Central memory CD8-positive, alpha-beta T cell (primary cell): ENCODE measurements at places on chromosomes 7 and 10.

DNA sequence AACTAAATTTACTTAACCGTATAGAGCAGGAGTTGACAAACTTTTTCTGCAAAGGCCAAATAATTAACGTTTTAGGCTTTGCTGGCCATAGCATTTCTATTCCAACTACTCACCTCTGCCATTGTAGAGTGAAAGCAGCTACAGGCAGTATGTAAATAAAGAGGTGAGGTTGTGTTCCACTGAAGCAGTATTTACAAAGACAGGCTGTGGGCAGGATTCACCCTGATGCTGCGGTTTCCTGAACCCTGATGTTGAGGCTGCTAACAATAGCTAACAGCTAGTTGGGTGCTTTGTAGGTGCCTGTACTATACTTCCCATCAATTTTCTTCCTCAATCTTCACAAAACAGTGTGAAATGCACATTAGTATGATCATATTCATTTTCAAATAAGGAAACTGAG, 47.0 kb upstream of the LAMB1 start:
- H3K27me3 ChIP-seq, result peaks cover 15% of the 10 kb centered on the region
- H3K36me3 ChIP-seq, result no peaks in the 10 kb centered on the region
- H3K4me3 ChIP-seq, result no peak overlapping the region
- H3K4me1 ChIP-seq, result no peaks in the 10 kb centered on the region
- H3K27ac ChIP-seq, result no peak overlapping the region

DNA sequence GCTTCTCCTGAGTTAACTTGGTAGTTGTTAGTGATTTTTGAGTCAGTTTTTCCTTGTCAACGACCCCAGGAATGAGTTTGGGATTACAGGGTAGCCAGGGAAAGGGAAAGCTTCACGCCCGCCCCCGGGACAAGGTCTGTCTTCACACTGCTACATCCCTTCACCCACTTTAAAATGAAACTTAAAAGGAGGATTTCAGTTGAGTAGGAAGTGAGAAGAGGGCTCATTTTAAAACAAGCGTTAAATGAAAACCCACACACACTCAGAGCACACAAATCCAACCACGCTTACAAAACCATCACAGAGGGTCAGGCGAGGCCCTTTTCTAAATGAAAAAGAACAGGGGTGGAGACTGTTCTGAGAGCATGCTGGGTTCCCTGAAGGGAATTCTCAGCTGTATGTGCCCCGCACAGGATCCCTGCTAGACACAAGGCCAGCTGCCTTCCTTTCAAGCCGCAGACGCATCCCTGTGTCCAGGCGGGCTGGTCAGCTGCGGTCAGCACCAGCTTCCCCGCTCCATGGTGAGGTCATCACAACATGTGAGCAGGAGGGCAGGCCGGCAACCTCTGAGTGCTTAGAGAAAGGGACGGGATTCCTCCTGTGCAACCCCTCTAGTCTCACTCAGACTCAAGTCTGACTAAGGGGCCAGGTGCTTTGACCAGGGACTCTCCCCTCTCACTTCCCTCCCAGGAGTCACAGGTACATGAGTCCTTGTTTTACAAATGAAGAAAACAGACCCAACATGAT, 111.8 kb downstream of the EGFR start:
- H3K4me1 ChIP-seq, result no peaks in the 10 kb centered on the region
- peaks cover 45% of the 10 kb centered on the region for H3K27me3 ChIP-seq
- no peak for DNase-seq
- H3K27ac ChIP-seq, result no peak overlapping the region

DNA sequence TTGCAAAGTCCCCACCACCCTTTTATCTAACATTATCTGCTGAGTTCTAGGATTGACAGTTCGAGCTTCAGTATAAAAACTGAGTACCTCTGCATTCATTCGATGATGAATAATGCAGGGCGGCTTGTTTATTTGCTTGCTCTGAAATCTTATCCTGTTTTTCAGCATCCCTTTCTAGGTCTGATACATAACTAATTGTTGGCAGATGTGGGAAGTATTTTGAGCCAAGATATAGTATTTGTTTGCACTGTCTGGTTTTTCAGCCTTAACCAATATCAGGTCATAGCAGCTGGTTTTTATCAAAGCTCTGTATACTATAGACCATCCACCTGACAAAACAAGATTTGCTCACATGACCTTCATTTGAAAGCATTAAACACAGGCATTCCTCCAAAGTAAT, 161.4 kb downstream of the TFEC start:
- no peak for DNase-seq
- no peaks in the 10 kb centered on the region for H3K27me3 ChIP-seq
- H3K4me3 ChIP-seq, result no peak overlapping the region
- H3K36me3 ChIP-seq, result no peaks in the 10 kb centered on the region

GRCh38 chr7:24896031-24896501, 83.9 kb downstream of the OSBPL3 start:
- no peak overlapping the region for H3K4me3 ChIP-seq
- H3K4me1 ChIP-seq, result peaks cover 56% of the 10 kb centered on the region
- no peak for DNase-seq
- H3K36me3 ChIP-seq, result peaks cover 10% of the 10 kb centered on the region
- H3K27me3 ChIP-seq, result no peaks in the 10 kb centered on the region

GRCh38 chr7:122709930-122710646, 7.4 kb upstream of the RNF148 start:
- H3K36me3 ChIP-seq, result no peaks in the 10 kb centered on the region
- no peak overlapping the region for H3K27ac ChIP-seq
- no peak overlapping the region for H3K4me3 ChIP-seq
- H3K27me3 ChIP-seq, result no peaks in the 10 kb centered on the region
- H3K4me1 ChIP-seq, result no peaks in the 10 kb centered on the region

DNA sequence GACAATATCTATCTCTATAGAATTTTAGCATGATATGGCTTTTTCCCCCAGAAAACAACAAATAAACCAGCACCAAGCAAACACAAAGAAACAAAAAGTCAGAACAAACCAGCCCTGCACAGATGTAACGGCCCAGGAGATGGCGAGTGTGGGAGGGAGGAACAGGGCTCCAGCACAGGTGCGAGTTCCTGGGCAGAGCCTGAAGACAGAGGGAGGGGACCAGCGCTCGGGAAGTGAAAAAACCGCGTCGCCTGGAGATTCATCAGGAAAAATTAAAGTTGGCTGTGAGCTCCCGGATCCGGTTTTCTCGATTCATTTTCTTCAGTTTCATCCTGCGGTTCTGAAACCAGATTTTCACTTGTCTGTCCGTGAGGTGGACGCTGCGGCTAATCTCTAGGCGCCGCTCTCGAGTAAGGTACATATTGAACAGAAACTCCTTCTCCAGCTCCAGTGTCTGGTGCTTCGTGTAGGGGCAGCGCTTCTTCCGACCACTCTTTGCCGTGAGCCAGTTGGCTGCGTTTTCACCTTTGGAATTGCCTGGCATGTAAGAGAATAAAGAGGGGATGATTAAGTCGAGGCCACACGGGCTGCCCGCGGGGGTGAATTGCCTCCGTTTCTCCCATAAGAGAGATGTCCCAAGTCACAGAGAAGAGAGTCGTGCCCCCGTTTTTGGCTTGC, 2.3 kb downstream of the HOXA10 start:
- peaks cover 28% of the 10 kb centered on the region for H3K36me3 ChIP-seq
- H3K27ac ChIP-seq, result peak overlapping the region; percentile 72
- peaks cover 29% of the 10 kb centered on the region for H3K4me1 ChIP-seq

- H3K27ac ChIP-seq, result no peak overlapping the region
- no peak overlapping the region for H3K4me3 ChIP-seq
- H3K36me3 ChIP-seq, result no peaks in the 10 kb centered on the region
- no peak for DNase-seq
These were observed 318.9 kb downstream of the BMPER start for GRCh38 chr7:34224281-34224680.

- no peak for DNase-seq
- no peaks in the 10 kb centered on the region for H3K4me1 ChIP-seq
- H3K27me3 ChIP-seq, result no peaks in the 10 kb centered on the region
- H3K36me3 ChIP-seq, result peaks cover 2% of the 10 kb centered on the region
These were observed 422.4 kb downstream of the INHBA start for GRCh38 chr7:41280491-41280890.

DNA sequence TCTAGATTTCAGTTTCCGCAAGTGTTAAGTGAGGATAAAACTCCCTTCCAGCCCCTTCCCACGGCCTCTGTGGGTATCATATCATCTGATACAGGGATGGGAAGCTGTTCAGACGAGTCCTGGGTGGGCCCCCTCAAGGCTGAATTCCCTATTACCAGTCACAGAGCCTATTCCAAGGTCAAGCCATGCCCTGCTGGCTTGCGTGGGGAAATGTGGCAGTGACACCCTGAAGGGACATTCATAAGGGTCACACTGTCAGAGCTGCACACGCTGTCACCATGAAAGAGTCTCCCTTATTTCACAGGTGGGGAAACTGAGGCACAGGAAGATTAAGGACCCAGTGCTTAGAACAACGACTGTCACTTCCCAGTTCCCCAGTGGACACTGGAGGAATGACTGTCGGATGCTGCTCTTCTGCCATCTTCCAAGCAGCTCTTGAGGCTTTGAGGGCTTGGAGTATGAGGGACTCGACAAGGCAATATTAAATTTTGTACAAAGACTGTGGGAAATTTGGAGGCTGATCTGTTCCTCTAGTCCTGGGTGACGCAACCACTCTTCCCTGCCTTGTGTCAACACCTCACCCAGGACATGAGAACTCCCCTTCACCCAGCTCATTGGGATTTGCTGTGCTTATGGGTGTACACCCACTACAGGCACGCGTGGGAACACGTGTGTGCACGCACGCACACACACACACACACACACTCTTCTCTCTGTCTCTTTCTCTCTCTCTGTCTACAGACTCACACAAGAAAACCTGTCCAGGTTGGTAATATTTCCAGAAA, 386.0 kb downstream of the RPS24 start:
- H3K4me1 ChIP-seq, result no peaks in the 10 kb centered on the region
- H3K36me3 ChIP-seq, result peaks cover 4% of the 10 kb centered on the region
- H3K27me3 ChIP-seq, result peaks cover 23% of the 10 kb centered on the region
- no peak overlapping the region for H3K27ac ChIP-seq

DNA sequence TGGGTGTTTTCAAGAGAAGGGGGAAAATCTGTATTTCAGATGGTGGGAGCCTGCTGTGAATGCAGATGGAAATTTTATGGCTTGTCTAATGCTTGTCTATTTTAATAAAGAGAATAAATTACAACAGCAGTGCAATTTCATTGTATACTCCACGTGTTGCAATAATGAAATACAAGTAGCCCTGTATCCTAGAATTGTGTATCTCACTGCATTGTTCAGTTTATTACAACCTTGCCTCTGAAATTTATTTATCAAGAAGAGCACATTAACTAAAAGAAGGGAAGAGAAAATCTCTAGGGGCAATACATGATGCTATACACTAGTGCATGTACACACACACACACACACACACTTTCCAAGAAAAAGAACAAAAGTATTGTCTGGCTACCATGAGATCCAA, 21.8 kb downstream of the ANK3 start:
- H3K27me3 ChIP-seq, result no peaks in the 10 kb centered on the region
- peaks cover 14% of the 10 kb centered on the region for H3K4me1 ChIP-seq
- no peak overlapping the region for H3K27ac ChIP-seq
- no peak overlapping the region for H3K4me3 ChIP-seq

DNA sequence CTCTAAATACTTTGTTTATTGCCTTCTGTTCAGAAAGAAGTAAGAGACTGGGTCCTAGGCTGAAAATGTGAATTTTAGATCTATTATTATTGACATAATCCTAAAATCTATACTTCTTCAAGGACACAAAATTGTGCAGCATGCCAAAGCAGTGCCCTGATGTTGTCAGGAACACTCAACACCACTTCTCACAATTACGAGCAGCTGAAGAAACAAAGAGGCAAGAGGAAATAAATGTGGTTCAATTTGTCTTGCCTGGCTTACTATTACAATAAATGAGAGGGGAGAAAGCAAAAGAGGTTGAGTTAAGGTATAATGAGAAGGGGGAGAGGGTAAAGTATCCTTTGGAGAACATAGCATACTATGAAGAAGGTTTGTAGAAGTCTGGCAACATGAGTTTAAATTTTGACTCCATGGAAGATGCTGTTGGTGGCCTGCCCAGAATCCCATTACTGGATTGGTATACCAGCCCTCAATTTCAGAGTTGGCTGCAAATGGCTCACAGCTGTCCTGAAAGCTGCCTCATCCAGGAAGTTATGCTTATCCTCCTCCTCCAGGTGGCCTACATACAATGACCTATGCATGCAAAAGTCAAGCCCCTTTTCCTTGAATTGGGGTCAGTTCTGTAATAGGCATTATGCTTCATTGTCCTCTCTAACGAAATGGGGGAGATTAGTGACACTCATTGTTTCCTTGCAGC, 274.6 kb upstream of the SMIM30 start:
- no peak overlapping the region for H3K4me3 ChIP-seq
- H3K27me3 ChIP-seq, result no peaks in the 10 kb centered on the region
- no peak overlapping the region for H3K27ac ChIP-seq
- DNase-seq, result no peak
- peaks cover 2% of the 10 kb centered on the region for H3K36me3 ChIP-seq

- no peak for DNase-seq
- H3K4me1 ChIP-seq, result no peaks in the 10 kb centered on the region
- H3K36me3 ChIP-seq, result peaks cover 5% of the 10 kb centered on the region
- H3K4me3 ChIP-seq, result no peak overlapping the region
- H3K27ac ChIP-seq, result no peak overlapping the region
- H3K27me3 ChIP-seq, result peaks cover 23% of the 10 kb centered on the region
These were observed 47.8 kb upstream of the PPP2R2D start for GRCh38 chr10:131852823-131853609.

DNA sequence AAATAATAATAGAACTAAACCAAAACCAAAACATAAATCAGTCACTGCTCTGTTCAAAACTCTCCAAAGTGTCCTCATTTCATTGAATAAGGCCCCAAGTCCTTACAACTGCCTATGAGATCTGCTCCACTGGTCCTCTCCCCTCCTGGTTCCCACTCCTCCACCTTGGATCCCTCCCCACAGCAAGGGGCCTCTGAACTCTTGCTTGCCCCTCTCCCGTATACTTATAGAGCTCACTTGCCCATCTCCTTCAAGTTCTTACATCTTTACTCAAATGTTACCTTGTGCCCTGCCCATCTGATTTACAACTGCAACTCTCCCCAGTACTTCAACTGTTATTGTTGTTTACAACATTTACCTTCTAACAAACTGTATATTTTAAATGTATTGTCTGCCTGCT, 819 bp downstream of the POLD2 start:
- peak overlapping the region; percentile 64 for H3K27ac ChIP-seq
- H3K27me3 ChIP-seq, result no peaks in the 10 kb centered on the region

GRCh38 chr10:6409971-6410643, 170.0 kb downstream of the PRKCQ start:
- H3K36me3 ChIP-seq, result peaks cover 6% of the 10 kb centered on the region
- H3K4me3 ChIP-seq, result peak overlapping the region; percentile 71
- peaks cover 18% of the 10 kb centered on the region for H3K4me1 ChIP-seq
- no peaks in the 10 kb centered on the region for H3K27me3 ChIP-seq
- DNase-seq, result no peak
